ENCODE measurements at places on chromosomes 3 and 15.

- peak; percentile 62 for DNase-seq
Measured at GRCh38 chr3:33372218-33373081, 67.8 kb downstream of the UBP1 start.

- no peak for DNase-seq
Measured at GRCh38 chr3:124817079-124817478, 70.1 kb downstream of the ITGB5 start.

GRCh38 chr3:64970634-64971033 lies 282.8 kb upstream of the ADAMTS9 start:
- DNase-seq = no peak

DNA sequence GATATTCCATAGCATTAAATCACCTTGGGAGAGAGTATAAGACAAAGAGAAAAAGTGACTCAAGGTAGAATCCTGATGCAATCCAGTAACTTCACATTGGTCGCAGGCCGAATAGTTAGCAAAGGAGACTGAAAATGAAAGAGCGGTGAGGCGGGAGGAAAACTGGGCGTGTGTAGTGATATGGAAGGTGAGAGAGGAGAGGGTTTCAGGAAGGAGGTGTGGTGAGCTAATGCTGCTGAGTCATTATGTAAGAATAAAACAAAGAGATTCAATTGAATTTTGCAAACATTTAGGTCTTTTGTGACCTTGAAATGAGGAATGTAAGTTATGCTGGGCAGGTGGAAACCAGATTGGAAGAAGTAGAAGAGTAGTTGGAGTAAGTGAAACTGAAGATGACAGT lies 235.3 kb downstream of the C3orf38 start:
- DNase-seq = no peak

GRCh38 chr3:147360646-147361453 lies 45.5 kb downstream of the ZIC4 start:
- no peak for DNase-seq

DNA sequence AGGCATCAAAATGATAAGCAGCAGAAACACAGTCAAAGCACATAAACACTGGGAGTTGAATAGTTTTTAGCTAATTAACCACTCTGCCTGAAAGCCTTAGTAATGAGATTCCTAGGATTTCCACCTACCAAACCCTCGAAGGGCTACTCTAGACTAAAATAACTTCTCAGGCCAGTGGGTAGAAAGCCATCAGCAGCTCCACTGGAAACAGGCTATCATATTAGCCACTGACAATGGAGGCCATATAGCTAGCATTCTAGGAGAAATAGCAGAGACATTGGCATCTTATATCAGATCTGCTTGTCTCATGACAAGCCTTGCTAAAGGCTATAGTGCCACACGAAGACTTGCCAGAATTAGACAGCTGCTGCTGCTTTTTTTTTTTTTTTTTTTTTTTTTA lies 4.5 kb upstream of the CAPN3 start:
- DNase-seq = no peak

DNA sequence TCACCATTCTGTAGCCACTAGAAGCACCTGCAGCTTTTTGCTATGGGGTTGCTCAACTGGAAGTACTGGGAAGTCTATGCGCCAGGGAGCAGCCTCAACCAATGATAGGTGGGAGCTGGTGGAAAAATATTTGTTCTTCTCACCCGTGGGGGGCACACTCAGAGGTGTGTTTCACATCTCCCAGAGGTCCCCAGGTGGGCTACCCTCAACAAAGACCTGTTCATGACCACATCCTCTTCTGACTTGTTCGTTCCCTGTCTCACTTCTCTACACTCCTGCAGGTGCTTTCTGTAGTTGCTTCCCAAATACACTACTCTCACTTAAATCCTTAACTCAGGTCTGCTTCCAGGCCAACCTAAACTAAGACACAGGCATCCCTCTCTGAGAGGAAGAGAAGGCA lies 3.6 kb downstream of the CAMP start:
- no peak for DNase-seq

GRCh38 chr3:165491487-165491886 lies 295.3 kb upstream of the SLITRK3 start:
- DNase-seq = no peak

GRCh38 chr3:35744419-35744818 lies 105.1 kb downstream of the ARPP21 start:
- DNase-seq = no peak

GRCh38 chr3:89278302-89279025 lies 171.0 kb downstream of the EPHA3 start:
- no peak for DNase-seq

GRCh38 chr15:48777645-48778330 lies 33.1 kb downstream of the CEP152 start:
- no peak for DNase-seq

GRCh38 chr3:191762323-191762960 lies 301.5 kb downstream of the PYDC2 start:
- no peak for DNase-seq

- DNase-seq = no peak
Measured at GRCh38 chr15:24878153-24878552, 76.6 kb upstream of the SNRPN start.

DNA sequence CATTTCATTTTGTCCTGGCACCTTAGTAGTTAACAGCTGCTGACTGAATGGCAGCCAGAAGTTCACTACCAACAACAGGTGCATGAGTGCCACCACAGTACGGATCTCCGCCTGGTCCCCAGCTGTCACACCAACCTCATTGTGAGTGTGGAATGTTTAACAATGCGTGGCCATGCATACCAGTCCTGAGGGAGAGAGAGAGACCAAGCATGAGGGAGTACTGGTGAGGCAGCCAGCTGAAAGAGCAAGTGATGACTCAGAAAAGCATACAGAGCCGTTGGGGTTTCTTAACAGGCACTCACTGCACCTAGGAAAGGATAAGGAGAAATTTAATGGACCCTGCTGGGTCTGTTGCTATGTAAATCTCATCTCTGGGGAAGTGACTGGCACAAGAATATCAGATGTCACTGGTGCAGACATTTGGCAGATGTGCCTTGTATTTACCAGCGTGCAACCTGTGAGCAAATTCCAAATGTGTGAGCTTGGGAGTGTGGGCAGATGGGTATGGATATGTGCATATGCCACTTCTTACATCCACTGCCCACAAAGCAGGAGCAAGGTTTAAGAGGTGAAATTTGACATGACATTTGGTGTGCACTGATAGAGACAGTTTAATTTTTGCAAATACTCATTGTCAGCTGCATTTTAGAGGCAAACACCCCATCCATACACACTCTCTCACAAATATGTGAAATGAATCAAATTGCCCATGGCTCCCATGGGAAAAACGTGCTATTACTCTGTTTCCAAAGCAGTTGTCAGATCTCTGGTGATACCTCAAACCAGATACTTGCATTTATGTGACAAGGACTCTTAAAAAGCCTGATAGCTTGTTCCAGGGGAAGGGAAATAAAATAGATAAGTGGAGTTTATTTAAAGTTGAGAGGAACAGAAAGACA lies 245.2 kb upstream of the ARPP21 start:
- no peak for DNase-seq

DNA sequence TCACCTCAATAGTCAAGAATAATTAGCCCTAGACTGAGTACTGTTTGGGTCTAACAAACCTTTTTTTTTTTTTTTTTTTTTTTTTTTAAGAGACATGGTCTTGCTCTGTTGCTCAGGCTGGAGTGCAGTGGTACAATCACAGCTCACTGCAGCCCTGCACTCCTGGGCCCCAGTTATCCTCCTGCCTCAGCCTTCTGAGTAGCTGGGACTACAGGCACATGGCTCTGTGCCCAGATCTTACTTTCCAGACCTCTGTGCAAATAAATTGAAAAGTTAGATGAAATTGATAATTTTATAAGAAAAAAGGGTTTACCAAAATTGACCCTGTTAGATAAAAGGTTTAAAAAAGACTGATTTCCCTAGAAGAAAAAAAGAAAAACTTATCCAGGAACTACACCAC lies 79.0 kb downstream of the NR2E3 start:
- DNase-seq = no peak

GRCh38 chr3:159855599-159856346 lies 132.9 kb upstream of the IL12A start:
- no peak for DNase-seq

GRCh38 chr3:96584066-96584465 lies 230.3 kb upstream of the EPHA6 start:
- no peak for DNase-seq

- DNase-seq = no peak
Measured at GRCh38 chr3:146159037-146159436, 1.9 kb downstream of the PLOD2 start.

GRCh38 chr15:91316126-91316525 lies 216.1 kb downstream of the SV2B start:
- DNase-seq = peak; percentile 61

- peak; percentile 43 for DNase-seq
Measured at GRCh38 chr15:73965758-73966113, 26.4 kb downstream of the STOML1 start.

GRCh38 chr3:183537295-183537730 lies 18.2 kb downstream of the KLHL6 start:
- DNase-seq = no peak

DNA sequence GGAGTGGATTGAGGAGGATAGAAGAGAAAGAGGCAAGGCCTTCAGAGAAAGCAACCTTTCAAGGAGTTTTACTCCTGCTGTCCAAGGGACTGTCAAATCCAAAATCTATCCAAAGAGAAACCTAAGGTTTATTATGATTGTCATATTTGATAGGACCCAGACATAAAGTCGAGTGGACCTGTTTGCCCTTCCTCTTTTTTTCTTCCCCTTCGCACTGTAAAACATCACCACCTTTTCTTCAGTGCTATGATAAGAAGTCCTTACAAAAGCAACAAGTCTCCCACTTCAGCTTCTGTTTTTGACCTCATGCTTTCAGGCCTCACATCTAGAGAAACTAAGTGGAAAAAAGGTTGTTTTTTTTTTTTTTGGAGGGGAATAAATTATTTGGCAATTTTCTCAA lies 73.0 kb downstream of the TRPC1 start:
- DNase-seq = no peak

DNA sequence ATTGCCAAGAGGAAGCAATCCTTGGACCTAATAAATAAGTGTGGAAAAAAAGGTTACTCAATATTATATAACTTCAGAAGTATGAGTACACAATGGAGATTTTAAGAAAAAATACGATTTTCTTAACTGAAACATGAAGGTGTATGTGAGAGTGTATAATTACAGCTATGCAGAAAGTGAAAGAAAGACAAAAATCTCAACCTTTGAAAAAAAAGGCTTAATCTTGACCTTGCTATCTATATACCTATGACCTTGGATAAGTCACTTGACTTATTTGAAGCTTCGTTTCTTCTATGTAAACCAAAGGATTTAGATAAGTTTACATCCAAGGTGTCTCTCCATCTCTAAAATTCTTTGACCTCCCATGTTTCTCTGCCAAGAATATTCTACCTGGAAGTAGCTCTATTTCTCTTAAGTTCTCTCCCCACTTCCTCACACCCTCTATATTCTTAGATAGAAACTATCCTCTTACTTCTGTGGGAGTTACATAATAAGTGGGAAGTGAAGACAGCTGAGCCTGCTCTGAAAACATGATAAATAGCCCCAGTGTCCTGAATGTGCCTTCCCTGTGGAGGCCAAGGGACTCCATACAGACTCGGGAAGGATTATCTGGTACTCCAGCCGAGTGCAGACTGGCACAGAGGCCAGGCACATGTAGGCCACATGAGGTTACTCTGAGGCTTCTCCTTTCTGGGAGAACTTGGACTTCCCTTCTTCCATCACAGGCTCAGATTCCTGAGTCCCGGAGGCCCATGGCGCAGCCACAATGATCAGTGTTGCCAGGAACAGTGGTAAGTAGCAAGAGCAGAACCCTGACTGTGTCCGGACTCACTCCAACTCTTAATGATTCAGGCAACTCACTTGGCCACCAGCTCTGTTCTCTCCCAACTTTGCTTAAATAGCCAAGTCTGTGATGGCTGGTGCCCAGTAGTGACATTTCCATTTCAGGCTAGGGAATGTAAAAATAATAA lies 166.8 kb upstream of the COL8A1 start:
- DNase-seq = no peak

DNA sequence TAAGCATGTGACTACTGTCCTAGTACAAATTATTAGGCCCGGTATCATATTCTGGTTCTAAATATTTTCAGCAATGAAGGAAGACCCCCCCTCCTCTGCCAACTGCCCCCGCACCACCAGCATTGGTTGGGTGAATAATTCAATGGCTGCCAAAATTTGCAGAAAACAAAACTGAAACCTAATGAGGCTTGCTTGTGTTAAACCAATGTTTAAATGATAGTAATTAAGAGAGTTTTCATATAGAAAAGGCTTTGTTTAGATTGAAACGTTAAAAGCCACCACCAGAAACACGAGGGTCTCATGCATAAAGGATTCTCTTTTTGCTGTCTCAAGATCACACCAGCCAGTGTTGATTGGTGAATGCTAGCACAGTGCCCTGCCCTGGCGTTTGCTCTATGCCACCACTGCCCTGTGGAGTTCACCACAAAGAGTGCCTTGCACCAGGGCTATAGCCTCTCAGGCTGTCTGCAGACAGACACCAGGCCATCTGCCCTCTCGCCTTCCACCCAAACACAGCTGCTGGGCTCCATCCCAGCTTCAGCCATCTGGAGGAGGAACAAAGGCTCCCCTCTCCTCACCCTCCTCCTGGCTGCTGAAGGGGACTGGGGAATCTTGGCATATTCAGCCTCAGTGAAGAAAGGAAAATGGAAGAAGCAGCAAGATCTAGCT lies 200.3 kb upstream of the PFN2 start:
- no peak for DNase-seq

DNA sequence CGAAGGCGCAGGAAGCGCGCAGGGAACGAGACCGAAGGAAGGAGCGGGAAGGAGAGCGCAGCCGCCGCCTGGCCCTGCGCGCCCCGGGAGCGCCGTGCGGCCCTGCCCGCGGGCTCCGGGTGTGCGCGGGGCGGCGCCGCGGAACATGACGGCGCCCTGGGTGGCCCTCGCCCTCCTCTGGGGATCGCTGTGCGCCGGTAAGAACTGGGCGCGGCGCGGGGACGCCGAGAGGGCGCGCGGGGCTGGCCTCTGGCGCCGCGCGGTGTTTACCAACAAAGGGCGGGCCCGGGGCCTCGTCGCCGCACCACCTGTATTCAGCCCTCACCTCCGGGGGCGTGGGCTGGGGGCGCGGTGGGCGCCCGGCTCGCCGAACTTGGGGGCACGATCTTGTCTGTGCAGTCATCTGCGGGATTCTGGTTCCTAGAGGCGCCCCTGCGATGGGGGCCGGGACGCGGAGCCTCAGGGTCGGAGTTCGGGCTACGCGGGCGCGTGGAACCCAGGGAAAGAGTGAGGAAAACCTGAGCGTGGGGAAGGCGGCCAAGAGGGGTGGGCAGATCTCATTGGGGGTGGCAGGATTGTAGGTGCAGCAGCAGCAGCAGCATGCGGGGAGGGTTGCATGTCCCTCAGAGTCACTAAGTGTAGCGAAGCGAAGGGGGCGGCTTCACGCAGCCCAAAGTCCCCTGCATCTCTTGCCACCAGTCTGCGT lies 641 bp downstream of the ACVR2B start:
- DNase-seq = peak; percentile 25

DNA sequence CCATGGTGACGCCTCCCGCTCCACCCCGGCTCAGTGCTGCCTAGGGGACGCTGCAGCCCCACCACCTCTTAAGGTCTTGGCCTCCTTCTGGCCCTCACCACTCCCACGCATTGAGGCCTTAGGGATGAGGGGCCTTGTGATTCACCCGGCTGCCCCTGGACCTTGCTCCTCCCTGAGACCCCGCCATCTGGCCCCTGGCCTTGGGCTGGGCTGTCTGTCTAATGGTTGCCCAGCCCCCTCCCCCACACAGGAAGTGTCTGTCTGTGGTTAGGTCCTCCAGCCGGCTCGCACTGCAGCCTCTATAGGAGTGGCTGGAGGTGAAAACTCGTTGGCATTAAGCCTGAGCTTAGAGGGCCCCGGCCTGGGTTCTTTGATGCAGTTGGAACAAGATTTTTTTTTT lies 21.5 kb upstream of the MTHFS start:
- DNase-seq = no peak

All from CD4-positive, alpha-beta T cell treated with Interleukin-4 for 4 hours (primary cell).